ENCODE measurements at places on chromosomes 1 and 21.

- DNase-seq = no peak
Observed at GRCh38 chr1:47189844-47190508, at the start of gene PDZK1IP1. TSS of gene PDZK1IP1 (minus strand) at chr1:47190036. CDS start at chr1:47189932, 104 bp downstream.

GRCh38 chr1:248590055-248590454 lies 7.4 kb downstream of the OR2T10 start:
- DNase-seq = no peak

DNA sequence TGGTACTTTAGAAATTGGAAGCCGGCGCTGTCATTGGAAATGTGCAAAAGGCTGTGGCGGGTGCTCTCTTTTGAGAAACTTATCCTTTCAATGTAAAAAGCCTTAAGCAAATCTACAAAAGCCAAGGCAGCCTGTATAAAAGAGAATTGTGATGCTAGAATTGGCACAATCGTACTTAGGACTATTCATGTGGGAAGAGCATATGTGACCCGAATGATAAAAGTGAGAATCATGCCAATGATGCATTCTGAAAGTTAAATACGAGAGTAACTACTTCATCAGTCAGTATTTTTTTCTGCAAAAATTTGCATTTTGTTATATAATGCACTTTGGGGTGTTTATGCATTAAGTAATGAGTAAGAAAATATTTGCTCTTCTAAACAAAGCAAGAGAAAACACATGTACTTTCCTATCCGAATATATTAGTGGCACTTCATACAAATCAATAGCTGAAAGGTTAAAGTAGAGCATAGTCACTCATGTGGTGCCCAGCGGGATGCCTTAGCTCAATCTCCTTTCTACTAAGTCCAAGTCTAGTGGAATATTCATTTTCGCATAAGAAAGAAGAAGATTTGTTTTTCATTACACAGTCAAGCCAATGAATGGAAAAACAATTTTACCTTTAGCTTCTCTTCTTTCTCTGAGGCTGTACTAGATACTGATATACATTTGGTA lies 1256.6 kb upstream of the B3GALT2 start:
- no peak for DNase-seq

DNA sequence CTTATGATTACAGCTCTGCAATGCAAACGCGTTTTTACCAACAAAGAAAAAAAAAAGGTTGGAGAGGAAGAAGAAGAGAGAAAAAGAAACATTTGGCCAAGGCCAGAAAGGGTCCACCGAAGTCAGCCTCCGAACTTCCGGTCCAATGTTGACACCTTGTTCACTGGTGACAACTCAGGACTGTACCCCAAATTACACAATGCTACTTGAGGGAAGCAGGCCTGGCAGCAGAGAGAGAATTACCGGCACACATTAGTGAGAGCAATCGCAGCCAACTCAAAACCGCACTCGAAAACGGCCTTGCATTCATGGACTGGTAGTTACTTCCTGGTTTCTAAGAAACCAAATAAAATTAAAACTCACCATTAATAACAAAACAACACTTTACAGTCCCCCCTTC lies 652.5 kb downstream of the KIF26B start:
- no peak for DNase-seq

- DNase-seq = no peak
Observed at GRCh38 chr1:115882913-115883902, 42.3 kb upstream of the NHLH2 start.

- no peak for DNase-seq
Observed at GRCh38 chr1:88935522-88936222, 44.3 kb upstream of the GTF2B start.

GRCh38 chr1:85090225-85090624 lies 41.9 kb upstream of the MCOLN3 start:
- DNase-seq = no peak

DNA sequence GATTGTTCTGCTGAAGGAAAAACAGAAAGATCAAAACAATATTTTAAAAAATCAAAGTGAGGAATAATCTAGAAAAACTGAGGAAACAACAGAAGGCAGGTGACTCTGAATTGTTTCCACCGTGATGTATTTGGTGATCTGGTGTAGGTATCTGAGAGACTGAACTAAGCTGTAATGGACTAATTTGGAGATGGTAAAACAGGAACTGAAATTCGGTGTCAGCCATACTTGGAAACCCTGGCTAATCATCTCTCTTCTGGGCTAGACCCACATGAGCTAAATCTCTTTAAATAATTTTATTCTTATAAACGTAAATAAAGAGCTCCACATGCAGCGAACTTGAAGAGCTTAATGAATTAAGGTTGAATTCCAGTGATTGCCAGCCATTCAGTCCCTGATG lies 1226.1 kb downstream of the NCAM2 start:
- DNase-seq = no peak

DNA sequence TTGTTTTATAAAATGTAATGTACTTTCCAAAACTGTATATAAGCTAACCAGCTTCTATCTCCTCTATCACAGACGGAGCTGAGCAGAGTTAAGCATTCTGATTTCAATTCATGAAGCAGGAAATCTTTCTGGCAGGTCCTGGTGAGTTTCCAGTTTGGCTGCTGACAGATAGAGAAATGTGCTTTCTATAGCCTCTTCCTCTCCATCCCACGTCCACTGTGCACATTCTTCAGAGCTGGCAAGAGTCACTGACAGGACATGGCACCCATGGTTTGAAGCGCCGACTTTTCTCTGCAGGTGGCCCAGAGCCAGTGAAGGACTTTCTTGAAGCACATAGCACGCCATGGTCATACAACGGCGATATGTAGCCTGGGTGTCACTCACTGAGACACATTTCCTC lies 52.3 kb upstream of the POU2F1 start:
- no peak for DNase-seq

DNA sequence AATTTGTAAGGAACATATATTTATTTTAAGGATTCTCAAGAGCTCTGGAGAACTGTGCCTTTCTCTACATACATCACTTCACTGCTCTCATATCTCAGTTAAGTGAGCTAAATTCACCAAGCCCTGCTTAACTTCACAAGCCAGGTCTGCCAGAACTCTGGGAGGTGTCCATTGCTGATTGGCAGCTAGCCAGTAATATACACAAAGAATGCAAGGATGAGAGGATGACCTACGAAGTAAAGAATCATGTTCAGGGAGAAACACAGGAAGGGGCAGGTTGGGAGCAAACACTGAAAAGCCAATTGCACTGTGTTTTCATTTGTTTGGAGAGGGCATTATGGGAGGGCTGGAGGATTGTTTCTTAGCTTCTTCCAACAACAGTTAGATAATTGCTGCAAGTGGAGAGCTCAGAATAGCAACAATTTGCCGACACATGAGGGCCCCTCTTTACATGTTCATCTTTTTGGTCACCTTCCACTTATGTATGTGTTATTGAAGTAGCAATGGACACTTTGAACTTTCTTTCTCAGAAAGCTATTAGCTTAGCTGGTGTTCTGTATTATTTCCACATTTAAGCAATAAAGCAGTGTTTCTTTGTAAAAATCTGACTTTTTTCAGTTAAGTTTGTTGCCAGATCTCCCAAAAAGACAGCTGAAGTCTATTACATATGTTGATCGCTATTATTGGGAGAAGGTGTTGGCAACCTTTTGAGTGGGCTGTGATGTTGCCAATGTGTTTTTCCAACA lies 254.8 kb downstream of the LTN1 start:
- no peak for DNase-seq

DNA sequence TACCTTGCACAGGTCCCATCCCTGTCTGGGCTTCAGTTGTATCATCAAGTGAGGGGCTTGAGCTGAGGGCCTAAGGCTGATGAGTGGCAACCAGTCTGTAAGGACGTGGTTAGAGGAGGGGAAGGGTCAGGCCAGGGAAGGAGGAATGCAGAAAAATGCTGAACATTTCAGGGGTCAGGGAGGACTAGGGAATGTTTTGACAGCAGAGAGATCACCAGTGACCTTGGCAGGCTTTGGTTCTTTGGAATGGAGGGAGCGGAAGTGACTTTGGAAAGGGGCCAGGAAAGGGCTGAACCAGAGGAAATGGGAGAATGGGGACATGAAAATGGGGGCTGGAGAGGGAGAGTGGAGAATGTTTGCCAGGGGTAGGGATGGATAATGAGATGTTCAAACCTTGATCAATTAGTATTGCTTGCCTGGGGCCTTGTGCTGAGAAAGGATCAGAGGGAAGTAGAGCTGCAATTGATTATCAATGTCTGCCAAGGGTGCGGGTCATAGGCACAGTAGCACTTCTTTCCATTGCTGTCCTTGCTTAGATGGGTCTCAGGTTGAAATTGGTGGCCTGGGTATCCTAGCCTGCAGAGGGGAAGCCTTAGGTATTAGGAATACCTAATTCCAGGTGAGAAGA lies 7.4 kb downstream of the LDLRAP1 start:
- no peak for DNase-seq

DNA sequence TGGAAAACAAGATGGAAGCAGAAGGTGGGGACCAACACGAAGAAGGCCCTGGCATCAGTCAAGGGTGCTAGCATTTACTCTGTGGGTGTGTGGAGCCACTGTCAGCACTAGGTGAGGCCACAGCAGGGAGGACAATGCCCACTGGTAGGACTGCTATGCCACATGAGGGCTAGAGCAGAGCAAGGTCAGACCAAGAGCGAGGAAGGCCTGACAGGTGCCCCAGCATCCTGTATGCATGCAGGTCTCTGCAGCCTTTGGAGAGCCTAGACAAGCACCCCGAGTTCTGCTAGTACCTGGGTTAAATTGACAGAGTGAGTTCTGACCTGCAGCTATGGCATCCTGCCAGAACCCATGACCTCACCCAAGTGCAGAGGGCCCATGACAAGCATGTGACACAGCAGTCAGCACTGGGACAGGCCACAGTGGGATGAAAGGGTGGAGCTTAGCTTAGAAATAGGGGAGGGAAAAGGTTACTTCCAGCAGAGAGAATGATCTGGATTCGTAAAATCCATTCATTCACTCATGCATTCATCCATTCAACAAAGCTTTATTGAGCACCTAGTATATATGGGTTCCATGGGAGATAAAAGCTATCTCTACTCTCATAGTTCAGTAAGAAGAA lies 9.0 kb upstream of the CSF1 start:
- no peak for DNase-seq

GRCh38 chr1:8091691-8092090 lies 65.6 kb upstream of the ERRFI1 start:
- no peak for DNase-seq

DNA sequence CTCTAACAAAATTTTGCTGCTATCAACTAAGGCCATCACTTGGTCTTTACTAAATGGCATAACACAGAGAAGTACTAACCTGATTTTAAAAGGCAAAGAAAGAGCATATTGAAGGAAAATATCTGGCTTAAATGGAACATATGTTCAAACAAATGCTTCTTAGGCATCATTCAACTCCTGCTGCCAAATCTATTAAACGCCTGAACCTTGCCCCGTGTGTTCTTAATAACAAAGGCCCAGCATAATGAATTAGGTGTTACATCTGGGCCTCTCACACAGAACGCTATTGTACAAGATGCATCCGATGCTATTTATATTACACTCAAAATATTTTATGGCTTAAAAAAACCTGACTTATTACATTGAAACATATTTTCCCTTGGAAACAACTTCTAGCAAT lies 48.4 kb downstream of the B3GALNT2 start:
- DNase-seq = no peak

GRCh38 chr21:43800124-43800523 lies 10.7 kb downstream of the RRP1 start:
- DNase-seq = no peak

DNA sequence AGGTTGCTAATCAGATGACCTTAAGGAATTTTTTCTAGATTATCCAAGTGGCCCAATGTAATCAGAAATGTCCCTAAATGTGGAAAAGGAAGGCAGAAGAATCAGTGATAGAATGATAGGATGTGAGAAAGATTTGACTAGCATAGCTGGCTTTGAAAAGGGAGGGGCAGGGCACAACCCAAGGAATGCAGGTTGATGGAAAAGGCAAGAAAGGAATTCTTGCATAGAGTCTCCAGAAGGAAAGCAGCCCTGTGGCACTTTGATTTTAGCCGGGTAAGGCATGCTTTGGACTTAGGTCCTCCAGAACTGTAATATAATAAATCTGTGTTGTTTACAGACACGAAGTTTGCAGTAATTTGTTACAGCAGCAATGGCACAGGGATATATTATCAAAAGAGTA lies 375.7 kb upstream of the B3GALT2 start:
- no peak for DNase-seq

DNA sequence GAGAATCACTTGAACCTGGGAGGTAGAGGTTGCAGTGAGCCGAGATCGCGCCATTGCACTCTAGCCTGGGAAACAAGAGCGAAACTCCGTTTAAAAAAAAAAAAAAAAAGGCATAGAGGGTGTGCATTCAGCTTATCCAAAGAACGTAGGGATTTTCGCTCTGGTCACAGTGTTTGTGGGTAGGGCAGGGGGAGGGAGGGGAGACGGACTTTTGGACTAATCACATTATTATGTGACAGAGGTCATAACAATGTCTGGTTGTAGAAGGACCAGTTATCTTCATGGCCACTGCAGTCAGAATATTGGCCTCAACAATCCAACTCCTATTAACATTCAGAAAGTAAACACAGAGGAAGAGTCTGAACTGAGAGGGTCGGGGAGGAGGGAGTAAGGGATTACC lies 25.7 kb downstream of the RHOU start:
- no peak for DNase-seq

Data from activated naive CD4-positive, alpha-beta T cell (primary cell).